ENCODE measurements at places on chromosomes 7 and 10.

DNA sequence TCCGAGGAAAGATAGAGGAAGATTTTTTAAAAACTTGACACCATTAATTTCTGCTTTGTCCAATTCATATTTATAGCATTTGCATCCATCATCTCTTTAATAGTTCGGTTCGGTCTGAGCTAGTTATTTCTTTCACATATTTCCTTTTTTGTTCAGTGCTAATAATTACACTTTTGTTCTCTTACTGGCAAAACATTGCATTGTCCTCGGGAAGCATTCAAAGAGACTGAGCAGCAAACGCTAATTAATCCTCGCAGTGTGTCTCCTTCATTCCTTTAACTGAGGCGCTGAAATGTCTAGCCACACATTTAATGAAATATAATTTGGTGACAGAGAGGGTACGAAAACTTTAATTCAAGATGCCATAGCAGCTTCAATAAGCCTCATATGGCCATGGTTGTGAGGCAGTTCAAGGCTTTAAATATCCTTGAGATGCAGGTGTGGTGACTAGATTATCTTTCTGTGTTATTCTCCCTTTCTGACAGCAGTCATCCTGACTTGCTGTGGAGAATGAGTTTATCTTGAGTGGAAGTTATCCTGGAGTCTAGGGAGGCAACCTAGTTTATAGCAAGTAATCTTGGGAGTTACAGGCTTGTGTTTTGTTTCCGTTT lies 431.4 kb downstream of the SDK1 start:
- DNase-seq, result no peak

GRCh38 chr10:71349406-71349805 lies 30.3 kb downstream of the SLC29A3 start:
- no peak for DNase-seq

DNA sequence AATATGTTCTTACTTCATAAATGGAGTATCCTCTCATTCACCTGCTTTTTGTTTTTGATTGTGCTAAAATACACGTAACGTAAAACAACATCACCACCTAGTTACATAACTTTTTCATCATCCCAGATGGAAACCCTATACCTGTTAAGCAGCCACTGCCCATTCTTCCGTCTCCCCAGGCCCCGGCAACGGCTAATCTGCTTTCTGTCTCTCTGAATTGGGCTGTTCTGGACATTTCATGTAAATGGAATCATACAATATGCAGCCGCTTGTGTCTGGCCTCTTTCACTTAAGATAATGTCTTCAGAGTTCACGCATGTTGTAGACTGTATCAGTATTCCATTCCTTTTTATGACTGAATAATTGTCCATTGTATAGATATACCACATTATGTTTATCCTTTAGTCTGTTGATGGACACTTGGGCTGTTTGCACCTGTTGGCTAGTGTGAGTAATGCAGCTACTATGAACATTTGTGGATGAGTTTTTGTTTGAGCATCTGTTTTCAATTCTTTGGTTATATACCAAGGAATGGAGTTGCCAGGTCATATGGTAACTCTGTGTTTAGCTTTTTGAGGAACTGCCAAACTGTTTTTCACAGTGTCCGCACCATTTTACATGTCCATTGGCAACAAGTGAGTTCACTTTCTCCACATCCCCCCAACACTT lies 14.1 kb upstream of the SUN1 start:
- DNase-seq, result no peak

DNA sequence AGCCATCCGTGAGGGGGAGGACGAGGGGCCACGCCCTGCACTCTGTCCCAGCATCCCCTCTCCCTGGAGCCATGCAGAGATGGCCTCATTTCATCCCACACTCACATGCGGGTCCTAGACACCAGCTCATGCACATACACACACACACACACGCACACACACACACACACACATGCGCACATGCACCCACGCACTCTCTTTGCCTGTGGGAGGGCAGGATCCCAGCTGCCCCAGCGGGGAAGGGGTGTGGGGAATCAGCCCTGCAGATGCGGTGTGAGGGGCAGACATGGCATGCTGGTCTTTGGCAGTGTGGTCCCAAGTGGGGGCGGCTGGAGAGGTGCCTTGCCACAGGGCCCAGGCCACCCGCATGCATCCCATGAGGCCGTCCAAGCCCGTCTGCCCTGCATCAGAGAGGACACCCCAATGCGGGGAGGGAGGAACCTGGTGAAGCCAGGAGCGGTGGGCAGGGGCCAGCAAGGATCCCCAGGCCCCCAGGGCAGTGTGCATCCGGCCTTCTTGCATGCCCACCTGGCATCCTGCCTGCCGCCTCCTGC lies 68.1 kb downstream of the LHPP start:
- no peak for DNase-seq

GRCh38 chr7:17680026-17680425 lies 260.3 kb downstream of the SNX13 start:
- DNase-seq, result no peak

GRCh38 chr10:132387764-132388210 lies 9.2 kb upstream of the PWWP2B start:
- no peak for DNase-seq

GRCh38 chr7:88795553-88795952 lies at the start of gene TEX47:
TEX47 (minus strand) TSS chr7:88795737; CDS start chr7:88794942, 795 bp downstream.
- no peak for DNase-seq

DNA sequence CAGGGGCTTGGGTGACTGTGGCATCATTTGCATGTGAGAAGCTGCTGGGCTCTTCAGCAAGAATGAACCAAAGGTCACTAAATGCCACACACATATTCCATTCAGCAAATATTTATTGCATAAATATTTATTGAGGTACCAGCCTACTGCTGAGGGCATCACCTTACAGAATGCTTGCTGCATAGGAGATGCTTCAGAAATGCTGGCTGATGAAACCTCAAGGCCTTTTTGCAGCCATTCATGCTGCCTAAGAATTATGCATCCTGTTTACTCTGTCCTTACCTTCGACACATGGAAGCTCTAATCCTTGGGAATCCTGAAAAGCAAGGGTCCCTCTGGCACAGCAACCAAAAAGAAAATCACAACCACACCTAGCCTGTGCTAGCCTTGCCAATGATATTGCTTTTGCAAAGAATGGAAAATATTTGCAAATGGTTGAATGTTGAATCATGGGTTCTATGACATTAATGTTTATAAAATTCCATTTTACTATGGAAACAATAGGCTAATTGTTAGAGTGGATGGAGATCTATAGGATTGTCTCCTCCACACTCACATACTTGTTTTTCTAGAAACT lies 79.6 kb downstream of the PCGF5 start:
- no peak for DNase-seq

DNA sequence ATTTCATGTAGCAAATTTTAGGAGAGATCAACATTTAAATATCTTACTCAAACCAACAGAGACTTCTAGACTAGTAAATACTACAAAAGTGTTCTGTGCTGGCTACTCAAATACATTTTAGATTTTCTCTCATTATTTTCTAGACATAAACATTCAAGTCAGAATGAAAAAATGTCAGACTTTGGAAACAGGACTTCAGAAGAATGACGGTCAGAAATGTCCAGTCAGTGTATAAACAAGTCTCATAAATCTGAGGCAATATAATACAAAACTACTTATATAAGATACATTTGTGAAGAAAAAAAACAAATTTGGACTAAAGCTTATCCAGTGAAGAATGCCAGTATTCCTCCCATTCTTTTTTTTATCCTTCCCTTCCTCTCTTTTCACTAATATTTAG lies 25.9 kb downstream of the RNLS start:
- DNase-seq, result no peak

- peak; percentile 91 for DNase-seq
These were observed 170.2 kb upstream of the KLF14 start for GRCh38 chr7:130904031-130904757.

GRCh38 chr10:35126530-35127288 lies at the start of gene CREM:
CREM (plus strand) TSS chr10:35126846; CDS start chr10:35137836, 10,990 bp downstream.
- DNase-seq, result peak; percentile 61

GRCh38 chr10:25820874-25821273 lies 113.2 kb upstream of the MYO3A start:
- DNase-seq, result no peak

DNA sequence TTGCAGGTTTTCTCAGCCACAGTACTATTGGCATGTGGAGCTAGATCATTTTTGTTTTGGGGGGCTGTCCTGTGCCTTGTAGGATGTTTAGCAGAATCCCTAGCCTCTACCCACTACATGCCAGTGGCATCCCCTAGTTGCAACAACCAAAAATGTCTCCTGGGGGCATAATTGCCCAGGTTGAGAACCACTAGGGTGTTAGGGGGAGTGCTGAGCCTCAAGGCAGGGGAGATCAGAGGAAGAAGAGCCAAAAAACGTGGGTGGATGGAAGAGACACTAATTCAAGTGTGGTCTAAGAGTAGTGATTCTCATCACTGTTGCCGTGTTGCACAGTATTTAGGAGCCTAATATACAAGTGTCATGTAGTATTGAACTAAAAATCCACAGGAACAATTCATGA lies 31.7 kb upstream of the CCNY start:
- no peak for DNase-seq

GRCh38 chr10:83212632-83213334 lies 926.5 kb upstream of the GHITM start:
- DNase-seq, result no peak

- DNase-seq, result no peak
These were observed 184.0 kb upstream of the RNF32 start for GRCh38 chr7:156456503-156457115.

DNA sequence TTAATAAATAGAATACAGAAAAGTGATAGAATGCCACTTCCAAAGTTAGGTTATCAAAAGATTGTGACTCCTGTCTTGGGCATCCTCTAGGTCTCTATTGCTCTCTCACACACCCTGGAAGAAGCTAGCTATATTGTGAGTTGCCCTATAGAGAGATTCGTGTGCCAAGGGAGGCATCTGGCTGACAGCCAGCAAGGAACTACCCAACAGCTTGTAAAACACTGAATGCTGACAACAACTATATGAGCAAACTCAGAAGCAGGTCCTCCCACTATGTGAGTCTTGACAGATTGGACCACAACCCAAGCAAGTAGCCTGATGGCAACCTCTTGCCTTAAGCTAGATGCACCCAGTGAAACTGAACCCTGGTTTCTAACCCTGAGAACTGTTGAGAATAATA lies 55.7 kb upstream of the CDK14 start:
- no peak for DNase-seq

DNA sequence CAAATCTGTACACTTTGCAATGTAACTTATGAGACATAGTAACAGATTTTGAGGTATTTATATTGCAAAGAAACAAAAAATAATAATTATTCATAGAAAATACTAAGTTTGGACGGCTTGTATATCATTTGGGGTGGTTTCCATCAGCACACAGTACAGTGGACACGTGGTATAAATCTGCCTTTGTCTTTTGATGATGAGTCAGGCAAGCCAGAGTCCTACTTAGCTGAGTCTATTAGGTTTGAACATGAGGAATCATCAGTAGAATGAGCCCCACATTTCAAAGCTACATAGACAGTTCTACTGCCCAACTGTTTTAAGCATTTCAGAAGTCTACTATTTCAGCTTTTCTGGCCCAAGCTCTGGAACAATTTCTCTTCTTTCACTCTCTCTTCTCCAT lies 803.2 kb downstream of the PHTF2 start:
- no peak for DNase-seq

DNA sequence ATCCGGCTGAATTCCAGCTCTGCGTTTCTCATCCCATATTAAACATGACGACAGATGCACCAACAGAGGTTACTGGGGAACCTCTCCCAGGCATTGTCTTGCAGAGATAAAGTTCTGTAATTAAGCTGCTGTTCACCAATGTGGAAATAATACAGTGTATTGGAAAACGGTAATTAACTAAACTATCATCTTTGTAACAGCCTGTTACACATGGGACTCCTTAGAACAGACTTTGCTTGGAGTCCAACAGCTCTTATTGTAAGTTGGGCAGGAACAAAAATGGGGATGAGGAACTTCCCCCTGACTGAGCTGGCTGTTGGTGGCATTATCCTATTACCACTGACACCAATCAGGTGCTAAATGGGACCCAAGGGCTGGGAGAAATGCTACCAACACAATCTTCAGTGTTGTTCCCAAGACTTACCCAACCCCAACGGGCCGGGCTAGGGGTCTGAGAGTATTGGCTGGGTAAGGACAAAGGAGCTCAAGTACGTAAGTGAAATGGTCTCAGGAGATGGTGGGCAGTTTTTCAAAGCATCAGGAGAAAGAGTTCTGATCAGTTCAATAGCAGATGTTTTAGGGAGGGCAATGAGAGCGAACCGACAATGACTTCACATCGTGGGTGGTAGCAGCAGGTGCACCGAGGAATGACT lies 759.4 kb downstream of the GRID1 start:
- DNase-seq, result no peak

GRCh38 chr10:23358357-23358756 lies 13.8 kb upstream of the C10orf67 start:
- DNase-seq, result no peak

DNA sequence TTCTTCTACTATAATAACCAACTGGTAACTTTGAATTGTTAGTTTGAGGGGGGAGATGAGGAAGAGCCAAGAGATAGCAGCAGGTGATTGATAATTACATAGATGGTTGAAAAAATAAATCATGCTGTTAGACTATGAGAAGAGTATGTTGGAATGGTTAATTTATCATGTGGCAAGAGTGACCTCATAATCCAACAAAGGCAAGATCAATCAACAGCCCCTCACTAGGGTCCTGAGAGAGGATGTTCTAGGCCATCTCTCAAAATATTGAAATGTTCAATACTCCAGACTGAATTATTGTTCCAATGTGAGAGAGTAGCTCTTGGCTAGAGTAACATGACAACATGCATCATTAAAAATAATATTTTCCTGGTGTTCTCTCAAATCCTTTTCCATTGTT lies 67.9 kb downstream of the ADD3 start:
- DNase-seq, result no peak

GRCh38 chr10:67697724-67698131 lies 1.7 kb upstream of the CTNNA3 start:
- no peak for DNase-seq
